ENCODE measurements at places on chromosomes 3 and 15. TPM values are rescaled to one million over a fixed set of nuclear protein-coding genes. Genes with fewer than 3 reads are reported as not detected.

DNA sequence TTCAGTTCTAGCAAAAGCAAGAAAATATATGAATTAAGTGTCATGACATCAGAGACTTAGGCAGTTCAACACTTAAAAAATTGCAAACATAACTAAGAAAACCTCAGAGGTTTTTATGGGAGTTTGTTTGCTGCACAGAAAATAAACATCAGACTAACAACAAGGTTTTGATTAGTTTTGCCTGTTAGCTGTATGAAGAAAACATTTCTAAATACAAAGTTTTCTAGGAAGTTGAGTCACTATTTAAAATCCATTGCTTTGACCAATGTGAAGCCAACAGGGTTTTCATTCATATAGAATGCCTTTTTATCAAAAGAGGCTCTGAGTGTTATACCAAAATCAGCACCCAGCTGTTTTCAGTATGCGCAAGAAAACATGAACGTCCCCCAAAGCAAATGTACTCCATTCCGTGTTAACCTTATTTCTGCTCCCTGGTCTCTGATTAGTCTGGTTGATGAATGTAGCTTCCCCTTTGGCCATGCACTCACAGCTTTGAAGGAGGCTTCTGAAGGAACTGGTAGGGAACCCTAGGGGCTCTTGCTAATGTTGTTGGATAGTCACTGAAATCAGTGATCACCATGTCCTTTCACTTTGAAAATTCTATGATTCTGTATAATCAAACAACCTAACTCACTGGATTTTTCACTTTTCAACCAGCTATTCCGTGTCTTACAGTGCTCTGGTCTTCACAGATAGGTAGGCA, 89.6 kb upstream of the TSEN2 start:
- DNase-seq = no peak

DNA sequence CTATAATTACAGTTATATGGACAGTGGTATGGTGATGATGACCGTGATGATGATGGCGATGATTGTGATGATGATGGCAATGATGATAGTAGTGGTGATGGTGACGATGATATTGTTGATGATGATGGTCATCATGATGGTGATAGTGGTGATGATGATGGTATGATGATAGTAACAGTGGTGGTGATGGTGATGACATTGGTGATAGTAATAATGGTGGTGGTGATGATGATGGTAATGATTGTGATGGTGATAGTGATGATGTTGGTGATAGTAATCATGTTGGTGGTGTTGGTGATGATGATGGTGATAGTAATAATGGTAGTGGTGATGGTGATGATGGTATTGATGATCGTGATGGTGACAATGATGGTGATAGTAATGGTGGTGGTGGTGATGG, 504.4 kb downstream of the GABRG3 start:
- DNase-seq = no peak

GRCh38 chr3:11037241-11037873, 44.8 kb downstream of the SLC6A1 start:
- DNase-seq = no peak

DNA sequence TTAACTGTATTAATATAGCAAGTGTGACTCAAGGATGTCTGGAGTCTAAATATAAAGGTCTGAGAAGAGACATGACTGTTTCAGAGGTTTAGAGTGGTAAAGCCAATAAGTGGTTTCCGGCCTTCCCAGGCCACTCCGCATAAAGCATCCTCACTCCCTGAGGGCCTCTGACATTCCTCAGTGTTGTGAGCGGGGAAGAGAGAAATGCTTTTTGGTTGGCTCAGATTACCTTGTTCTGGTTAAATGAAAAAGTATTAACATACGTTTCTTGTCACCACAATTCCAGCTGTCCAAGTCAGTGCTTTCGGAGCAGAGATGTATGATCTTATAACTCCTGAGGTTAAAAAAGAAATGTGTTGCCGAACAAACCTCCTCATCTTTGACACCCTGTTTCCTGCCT, 103.8 kb downstream of the RBMS3 start:
- DNase-seq = no peak

DNA sequence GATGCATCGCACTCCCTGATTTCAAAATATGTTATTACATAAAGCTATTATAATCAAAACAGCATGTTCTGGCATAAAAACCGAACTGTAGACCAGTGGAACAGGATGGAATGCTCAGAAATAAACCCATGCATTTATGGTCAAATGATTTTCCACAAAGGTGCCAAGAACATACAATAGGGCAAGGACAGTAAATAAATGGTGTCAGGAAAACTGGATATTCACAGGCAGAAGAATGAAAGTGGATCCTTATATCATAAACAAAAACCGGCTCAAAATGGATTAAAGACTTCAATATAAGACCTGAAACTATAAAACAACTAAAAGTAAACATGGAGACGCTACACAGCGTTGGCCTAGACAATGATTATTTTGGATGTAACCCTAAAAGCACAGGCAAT, 22.6 kb downstream of the USP50 start:
- no peak for DNase-seq

GRCh38 chr15:101012326-101013200, 93.4 kb downstream of the LRRK1 start:
- no peak for DNase-seq

DNA sequence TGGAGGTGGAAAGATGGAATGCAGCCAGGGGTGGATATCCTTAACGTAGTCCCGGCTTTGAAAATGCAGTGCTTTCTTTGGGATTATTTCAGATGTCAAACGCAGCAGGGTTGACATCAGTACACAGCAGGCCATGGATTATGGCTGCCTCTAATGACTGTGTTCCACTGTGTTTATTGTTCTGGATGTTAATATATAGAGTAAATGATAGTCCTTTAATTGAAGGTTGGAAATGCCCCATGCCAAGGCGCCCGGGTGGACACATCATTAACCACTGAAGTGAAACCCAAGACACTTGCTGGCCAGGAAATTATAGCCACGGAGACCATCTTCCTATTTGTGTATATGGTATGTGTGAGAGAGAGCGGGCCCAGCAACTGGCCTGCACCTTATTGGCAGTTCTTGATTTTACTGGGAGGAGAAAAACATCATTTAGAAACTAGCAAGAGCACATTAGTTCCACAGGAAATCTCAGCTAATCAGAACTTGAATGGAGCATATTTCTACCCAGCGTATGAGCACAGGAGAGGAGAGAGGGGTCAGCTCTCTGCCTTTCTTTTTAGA, 254.9 kb upstream of the RASGRP1 start:
- no peak for DNase-seq

GRCh38 chr3:126548556-126549466, 9.9 kb downstream of the C3orf22 start:
- DNase-seq = no peak

The TMEM89 gene
- 0.75 TPM for total RNA-seq

The SCG5 gene
- total RNA-seq = 1.6 TPM
